ENCODE measurements at places on chromosomes 4 and X.

DNA sequence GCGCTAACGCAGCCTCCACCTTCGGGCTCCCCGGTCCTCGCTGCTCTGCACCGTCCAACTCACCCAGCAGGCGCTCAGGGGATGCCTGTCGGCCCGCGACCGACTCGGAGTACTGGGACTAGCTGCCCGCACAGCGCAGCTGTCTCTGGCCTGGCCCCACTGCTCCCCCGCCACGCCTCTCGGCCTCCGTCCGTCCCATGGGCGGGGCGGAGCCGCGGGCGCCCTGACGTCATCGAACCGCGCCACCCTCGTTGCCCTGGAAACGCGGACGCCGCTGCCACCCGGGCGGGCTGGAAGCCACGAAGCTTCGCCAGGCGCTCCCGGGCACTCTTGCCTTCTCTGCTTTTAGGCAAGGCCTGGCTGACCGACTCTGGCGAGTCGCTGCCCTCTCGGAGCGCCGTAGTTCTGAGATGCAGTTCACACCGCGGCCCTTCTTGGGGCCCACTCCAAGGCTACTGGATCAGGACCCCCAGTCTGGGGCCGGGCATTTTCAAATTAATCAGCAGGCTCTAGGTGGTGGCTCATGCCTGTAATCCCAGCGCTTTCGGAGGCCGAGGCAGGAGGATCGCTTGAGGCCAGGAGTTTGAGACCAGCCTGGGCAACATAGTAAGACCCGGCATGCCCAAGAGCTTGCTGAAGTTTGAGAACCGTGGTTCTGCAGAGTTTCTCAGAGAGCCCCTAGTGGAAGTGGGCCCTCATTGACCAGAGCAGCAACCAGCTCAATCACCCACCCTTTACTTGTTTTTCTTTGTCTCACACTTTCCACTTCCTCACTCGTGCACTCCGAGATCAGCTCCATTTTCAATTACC is 12.0 kb downstream of the ACOX3 start:
- DNase-seq: peak; percentile 89

DNA sequence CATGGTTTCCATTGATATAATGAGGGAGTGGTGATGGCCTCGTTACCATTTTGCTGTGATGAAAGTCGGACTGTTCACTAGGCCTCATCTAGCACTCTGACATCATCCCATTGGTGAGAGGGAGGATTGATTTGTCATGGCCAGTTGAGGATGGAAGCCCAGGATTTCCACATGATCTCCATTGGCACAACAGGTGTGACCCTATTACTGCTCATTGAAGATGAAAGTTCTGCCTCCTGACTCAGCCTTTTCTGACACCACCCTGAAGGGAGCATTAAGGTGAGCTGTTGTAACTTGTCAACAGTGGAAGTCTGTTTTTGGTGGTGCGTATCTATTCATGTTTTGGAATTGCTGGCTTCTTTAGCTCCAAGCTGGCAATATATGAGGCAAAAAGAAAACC is 144.2 kb downstream of the PABPC4L start:
- no peak for DNase-seq

- DNase-seq: no peak
These were observed 17.6 kb downstream of the SLC2A9 start for GRCh38 chr4:10003666-10004065.

GRCh38 chrX:134251241-134251640 is 14.3 kb downstream of the CCDC160 start:
- no peak for DNase-seq

DNA sequence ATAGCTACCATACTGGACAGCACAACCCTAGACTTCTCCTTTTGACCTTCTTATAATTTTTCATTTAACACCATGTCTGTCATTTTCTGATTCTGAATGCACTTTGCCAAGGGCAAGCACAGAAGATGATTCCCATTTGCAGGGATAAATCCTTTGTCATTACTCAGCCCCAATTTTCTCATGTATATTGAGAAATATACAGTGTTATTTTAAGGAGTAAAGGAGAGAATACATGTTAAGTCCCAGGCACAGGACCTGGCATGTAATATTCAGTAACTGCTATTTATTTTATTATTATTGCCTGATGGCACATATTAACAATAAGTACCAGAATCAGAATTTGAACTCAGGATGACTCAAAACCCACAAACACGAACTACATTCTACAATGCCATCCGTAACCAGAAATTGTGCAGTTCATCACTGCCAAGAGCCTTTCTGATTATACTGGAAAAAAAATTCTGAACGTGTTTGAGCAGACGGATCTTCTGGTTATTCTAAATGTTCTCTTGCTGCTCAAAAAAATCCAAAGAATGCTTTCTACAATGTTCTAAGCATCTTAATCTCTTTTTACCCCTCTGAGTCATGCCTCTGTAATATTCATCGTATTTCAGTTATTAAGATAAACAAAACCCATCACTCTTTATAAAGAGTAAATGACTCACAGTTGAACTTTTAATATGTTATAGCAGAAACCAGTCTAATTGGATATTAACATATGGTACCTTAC is 170.0 kb downstream of the MID1 start:
- DNase-seq: no peak

DNA sequence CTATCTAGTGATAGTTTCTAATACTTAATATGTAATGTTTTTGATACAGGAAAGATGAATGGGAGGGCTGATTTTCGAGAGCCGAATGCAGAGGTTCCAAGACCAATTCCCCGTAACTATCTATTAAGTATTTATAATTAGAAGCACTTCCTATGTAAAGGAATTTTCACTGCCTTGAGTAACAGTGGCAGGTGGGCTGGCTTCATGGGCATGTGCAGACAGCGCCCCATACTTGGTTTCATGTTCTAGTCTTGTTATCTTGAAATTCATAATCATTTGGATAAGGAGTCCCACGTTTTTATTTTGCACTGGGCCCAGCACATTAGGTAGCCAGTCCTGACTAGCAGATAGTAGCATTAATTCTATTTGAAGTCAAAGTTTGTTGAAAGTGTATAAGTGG is 1.7 kb downstream of the OCIAD1 start:
- DNase-seq: no peak

All from NCI-H1930 (cell line).